ENCODE measurements at places on chromosomes 4 and X.

- DNase-seq = no peak
Observed at GRCh38 chr4:145716661-145717200, 36.8 kb downstream of the C4orf51 start.

DNA sequence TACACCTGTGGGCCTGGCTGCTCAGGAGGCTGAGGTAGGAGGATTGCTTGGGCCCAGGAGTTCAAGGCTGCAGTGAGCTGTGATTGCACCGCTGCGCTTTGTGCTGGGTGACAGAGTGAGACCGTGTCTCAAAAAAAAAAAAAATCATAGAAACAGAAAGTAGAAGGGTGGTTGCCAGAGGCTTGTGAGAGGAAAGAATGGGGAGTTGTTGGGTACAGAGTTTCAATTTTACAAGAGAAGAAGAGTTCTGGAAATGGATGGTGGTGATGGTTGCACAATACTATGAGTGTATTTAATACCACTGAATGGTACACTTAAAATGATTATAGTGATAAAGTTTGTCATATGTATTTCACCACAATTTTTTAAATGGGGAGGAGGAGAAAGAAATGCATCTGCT is 10.2 kb upstream of the GLOD5 start:
- no peak for DNase-seq

- DNase-seq = no peak
Observed at GRCh38 chr4:98509721-98510120, 148.7 kb downstream of the TSPAN5 start.

DNA sequence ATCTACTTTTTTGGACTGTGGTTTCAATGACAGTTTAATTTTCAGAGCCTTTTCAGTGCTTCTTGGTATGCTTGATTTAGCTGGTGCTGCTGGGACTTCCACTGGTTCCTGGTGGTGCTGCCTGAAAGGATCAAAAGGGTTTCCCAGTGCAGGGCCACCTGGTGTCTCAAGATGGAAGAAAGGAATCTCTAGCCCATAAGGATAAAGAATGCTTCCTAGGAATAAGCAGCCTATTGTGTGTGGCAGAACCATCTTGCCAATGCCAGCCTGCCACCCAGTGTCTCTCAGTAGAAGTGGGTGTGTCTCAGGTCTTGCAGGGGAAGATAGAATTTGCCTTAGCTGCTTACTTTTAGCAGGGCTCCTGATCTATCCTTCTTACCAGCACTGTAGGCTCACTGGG is 15.0 kb upstream of the RAI2 start:
- no peak for DNase-seq

DNA sequence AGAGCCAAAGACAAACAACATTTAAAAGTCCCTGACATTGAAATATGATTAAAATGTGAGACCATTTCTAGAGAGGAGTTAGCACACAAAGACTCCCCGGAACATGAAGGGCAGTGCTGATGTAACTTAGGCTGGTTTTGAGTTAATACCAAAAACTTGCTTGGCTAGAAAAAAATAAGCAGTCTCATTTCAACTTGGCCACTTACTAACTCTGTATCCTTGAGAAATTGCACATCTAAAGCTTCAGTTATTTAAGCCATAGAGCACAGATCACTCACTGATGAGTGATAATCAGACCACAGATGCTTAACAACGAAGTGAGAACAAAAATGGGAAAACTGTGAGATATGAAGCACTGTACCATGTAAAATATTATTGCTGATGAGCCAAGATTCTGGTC is 65.9 kb upstream of the MAOA start:
- DNase-seq = no peak

GRCh38 chrX:106874075-106874474 is 29.1 kb downstream of the RIPPLY1 start:
- DNase-seq = no peak

GRCh38 chr4:146029147-146029546 is 90.5 kb upstream of the ZNF827 start:
- no peak for DNase-seq

GRCh38 chr4:95531141-95531540 is 17.6 kb downstream of the UNC5C start:
- DNase-seq = no peak

- no peak for DNase-seq
Observed at GRCh38 chr4:136505020-136505419, 1027.3 kb downstream of the PCDH18 start.

DNA sequence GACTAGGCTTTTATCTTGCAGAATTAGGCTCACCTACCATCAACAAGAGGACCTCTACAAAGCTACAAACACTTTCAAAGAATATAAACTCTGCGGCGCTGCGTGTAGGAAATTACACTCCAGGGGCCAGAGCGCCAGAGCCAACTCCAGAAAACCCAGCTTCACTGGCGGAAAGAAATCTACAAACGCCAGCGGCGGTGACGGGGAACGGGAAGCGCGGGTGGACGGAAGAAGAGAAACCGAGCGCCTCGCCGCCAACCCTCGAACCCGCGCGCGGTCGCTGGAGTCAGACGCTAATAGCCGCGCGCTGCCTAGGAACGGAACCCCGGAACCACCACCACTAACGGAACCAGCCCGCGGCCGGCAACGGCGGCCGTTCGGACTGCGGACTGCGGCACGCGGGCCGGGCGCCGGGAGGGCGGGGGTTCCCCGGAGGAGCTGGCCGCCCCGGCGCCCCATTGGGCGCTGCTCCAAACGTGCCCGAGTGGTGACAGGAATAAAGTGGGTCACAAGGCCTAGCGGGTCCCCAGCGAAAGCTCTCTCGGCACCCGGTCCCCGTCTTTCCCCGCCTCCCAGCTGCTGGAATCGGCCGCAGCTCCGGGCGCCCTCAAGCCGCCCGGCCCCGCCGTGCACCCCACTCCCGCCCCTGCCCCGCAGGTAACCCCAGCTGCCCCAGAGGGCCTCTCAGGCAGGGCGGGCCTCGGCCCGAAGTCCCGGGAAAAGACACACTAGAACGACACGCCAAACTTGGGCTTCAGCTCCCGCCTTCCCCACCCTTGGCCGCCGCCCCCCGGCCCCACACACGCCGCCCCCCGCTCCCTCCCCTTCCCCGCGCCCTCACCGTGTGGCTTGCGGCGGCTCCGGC is 836 bp downstream of the CLOCK start:
- DNase-seq = peak; percentile 69

DNA sequence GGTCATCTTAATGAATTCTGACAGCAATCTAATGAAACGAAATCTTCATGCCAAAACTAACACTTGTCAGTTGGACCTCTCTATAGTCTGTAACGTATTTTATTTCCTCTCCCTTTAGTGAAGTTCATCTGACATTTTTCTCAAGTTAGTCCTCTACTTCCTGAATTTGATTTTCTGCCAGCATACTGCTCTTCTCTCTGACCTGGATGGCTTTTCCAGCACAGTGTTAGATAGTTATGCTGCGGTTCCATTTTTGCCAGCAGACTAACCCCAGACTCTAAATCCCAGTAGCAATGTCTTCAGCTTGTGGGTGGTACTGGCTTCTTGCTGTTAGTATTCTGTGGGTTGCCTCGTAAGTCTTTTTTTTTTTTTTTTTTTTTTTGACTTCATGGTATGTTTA is 146.7 kb upstream of the VEGFC start:
- no peak for DNase-seq

- DNase-seq = no peak
Observed at GRCh38 chr4:110904435-110905065, 281.7 kb upstream of the PITX2 start.

- no peak for DNase-seq
Observed at GRCh38 chr4:22466581-22466980, 49.3 kb downstream of the ADGRA3 start.

DNA sequence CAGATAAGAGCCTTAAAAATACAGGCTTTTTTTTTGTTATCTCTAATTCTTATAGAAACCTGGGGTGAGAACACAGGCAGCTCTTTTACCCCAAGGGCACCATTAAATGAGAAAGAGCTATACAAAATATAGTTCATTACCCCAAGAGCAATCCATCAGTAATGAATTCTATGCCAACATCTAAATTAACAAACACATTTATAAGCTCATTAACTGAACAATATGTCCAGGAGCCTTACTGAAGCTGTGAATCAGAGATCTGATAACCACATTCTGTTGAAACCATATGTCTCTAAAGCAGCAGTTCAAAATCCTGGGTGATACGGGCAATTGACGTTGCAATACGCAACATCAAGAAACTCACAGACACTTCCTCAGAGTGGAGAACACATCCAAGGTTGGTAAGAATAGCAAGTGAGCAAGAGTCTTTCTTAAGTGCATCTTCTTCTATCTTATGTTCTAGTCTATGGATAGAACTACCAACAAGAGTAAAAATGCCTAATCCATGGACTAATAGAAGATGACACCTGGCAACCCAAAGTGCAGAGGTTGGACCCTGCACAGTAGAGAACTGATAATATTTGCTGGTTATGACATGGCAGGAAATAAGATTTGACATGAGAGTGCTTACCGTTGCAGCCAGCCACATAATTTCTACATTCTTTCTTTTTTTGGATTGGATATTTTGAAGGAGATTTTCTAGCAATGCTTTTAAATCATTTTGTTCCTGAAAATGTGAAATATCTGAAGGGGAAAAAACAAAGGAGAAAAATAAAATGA is 449.3 kb downstream of the IL15 start:
- no peak for DNase-seq

DNA sequence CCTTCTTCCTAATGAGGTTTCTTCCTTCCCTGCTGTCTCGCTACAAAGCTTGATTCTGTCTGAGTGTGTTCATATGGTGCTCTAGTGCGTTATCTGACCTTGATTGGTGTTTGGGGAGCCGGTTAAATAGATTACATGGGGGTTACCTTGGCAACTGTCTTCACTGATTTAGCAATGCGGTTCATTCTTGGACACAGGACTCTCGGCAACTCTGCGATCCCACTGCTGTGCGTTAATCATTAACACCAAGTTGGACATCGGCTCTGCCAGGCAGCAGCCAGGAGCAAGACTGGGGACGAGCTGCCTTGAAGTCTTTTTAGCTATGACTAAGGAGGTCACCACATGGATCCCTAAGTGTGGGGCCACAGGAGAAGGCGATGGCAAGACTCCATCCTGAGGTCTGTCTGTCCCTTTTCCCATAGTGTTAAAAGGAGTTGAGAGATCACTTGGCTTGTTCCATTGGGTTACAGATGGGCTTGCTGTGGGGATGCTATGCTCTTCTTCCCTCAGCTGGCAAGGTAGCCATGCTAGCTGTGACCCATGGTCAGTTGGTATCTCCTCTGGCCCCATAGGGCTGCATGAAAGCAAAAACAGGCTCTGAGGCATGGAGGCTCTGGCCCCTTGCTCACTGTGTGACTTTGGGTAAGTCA is 93.4 kb upstream of the MAMLD1 start:
- no peak for DNase-seq

DNA sequence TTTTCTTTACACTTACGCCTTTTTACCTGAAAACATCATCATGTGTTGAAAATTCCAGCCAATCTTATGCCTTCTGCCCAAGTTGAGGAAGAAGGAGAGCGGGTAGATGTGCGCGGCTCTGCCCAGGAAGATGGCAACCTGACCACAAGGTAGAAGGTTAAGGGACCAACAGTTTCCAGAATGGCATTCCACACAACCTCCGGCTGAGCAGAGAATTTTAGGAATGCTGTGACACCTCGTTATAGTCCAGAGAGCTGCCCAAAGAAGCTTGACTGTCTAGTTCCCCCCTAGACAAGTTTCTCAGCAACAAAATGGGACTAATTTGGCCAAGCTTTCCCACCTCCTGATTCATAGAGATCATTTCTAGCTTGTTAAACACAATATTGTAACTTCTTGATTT is 75.1 kb downstream of the CHST7 start:
- no peak for DNase-seq

GRCh38 chr4:25253071-25253445 is 19.2 kb downstream of the PI4K2B start:
- DNase-seq = no peak

DNA sequence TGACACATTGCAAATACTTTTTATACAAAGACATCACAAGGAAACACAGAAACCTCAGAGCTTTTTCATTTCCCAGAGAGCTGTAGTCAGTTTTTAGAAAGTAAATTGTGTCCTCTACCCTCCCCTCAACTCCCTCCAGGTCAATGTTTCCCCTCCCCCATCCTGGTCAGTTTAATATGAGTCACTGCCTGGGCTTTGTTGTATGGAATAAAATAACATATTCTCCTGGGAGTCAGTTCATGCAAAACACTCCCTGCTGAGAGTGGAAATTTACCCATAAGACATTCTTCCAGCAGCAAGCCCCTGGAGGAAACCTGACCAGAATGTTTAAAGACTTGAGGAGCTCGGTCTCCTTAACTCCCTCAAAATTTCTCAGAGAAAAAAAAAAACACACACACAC is 270.1 kb upstream of the LDB2 start:
- DNase-seq = peak; percentile 27

- no peak for DNase-seq
Observed at GRCh38 chr4:110106931-110107296, 91.5 kb downstream of the ELOVL6 start.

- peak; percentile 27 for DNase-seq
Observed at GRCh38 chr4:142265536-142265935, 580.6 kb downstream of the INPP4B start.

GRCh38 chrX:103889216-103889615 is 57.2 kb upstream of the RAB9B start:
- DNase-seq = peak; percentile 13

DNA sequence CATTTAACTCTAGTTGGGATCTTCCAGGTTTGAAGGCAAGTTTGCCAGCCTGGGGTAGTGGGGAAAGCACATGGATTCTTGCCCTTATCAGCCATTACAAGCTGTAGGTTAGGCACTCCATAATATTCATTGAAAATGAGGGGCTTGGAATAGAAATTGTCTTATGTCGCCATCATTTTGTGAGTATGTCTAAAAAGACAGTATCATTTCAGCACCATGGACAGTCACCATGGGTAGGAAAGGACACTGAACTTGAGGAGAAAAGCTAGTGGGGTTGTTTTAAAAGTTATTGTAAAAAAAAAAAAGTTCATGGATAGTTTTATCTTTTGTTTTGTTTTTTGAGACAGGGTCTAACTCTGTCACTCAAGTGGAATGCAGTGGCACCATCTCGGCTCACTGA is 356.1 kb downstream of the HNRNPD start:
- peak; percentile 41 for DNase-seq

GRCh38 chr4:30718021-30718542 is 2.1 kb upstream of the PCDH7 start:
- no peak for DNase-seq

DNA sequence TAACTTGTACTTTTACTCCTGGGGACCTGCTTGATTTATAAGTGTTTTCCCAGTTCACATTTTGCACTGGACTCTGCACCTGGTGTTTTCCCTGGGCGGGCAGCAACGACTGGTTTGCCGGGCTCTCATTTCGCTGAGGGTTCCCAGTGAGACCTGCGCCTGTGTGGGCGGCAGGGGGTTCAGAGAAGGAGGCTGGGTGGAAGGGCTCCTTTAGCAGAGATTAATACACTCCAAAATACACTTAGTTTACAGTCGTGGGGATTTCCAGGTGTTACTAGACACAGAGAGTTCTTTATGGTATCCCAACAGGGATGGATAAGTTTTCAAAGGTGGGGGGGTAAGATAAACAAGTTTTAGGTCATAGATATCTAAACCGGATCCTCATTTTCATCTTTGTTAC is 53.0 kb upstream of the SHISA3 start:
- DNase-seq = no peak

DNA sequence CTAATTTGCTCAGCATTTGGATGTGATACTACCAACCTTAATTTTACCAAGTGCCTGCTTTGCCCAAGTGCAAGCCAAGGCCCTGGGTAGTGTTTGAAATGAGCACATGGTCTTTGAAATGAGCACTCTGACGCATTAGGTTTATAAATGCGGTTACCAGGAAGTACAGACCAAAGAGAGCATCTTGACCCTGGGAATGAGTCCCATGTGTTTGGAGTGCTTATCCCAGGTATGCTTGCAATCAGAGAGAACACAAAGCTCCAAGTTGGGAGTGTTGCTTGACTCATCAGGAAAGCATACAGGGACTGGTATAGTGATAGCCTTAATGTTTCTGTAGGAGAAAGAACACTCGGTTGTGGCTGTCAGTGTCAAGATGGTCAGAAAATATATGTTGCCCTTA is 203.6 kb upstream of the MAMLD1 start:
- no peak for DNase-seq

All from urothelium cell line (cell line).